ENCODE measurements at places on chromosomes 11 and 22.

DNA sequence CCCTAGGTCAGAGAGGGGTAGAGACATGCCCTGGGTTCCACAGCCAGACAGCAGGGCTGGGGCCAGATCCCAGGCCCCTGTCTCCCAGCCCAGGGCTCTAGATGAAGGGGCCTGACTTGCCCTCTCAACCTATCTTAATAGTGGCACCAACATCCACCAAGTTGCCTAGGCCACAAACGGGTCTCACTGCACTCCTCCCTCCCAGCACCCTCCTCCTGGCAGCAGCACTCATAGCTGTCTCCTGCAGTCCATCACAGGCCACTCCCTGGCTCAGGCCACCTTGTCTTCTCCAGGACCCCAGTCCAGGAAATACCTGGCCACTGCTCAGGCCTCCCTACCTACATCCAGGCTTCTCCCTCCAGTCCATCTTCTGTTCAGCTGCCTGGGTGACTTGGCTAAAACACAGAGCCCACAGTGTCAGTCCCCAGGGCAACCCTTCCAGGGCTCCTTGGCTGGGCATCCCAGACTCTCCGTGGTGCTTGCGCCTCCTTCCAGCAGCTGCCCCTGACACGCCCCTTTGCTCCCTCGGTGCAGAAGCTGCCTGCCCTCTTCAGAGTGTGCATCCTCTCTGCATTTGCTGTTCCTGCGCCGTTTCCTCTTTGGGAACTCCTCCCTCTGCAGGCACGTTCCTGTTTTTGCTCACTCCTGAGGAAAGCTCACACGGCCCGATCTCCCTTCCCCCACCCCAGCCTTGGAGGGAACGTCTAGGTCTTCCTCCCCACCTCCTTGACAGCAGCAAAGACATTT, 40.5 kb downstream of the LRRC32 start:
- H3K36me3 ChIP-seq, result no peaks in the 10 kb centered on the region
- DNase-seq, result peak; percentile 92
- peaks cover 22% of the 10 kb centered on the region for H3K4me1 ChIP-seq
- no peaks in the 10 kb centered on the region for H3K27me3 ChIP-seq
- peak overlapping the region; percentile 16 for H3K4me3 ChIP-seq

- DNase-seq, result no peak
- no peak overlapping the region for H3K4me3 ChIP-seq
- no peaks in the 10 kb centered on the region for H3K27me3 ChIP-seq
- H3K4me1 ChIP-seq, result no peaks in the 10 kb centered on the region
- no peaks in the 10 kb centered on the region for H3K36me3 ChIP-seq
These were observed 77.1 kb downstream of the LINC01488 start for GRCh38 chr11:69558519-69558941.

GRCh38 chr11:86632499-86633269, 39.7 kb downstream of the ME3 start:
- no peak for DNase-seq
- H3K36me3 ChIP-seq, result no peaks in the 10 kb centered on the region
- no peak overlapping the region for H3K4me3 ChIP-seq
- H3K4me1 ChIP-seq, result peaks cover 40% of the 10 kb centered on the region
- no peak overlapping the region for H3K27ac ChIP-seq

DNA sequence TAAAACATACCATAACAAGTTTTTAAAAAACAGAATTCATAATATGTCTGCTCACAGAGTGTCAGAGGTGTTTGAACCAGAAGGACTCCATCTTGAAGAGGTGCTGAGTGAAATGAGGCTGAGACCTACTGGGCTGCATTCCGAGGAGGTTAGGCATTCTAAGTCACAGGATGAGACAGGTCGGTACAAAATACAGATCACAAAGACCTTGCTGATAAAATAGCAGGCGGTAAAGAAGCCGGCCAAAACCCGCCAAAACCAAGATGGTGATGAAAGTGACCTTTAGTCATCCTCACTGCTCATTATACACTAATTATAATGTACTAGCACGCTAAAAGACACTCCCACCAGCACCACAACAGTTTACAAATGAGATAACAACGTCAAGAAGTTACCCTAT, 116.4 kb downstream of the ARHGAP32 start:
- H3K4me3 ChIP-seq, result no peak overlapping the region
- no peaks in the 10 kb centered on the region for H3K27me3 ChIP-seq
- H3K4me1 ChIP-seq, result no peaks in the 10 kb centered on the region
- DNase-seq, result no peak

GRCh38 chr11:107587306-107587979, 3.5 kb upstream of the ELMOD1 start:
- H3K4me3 ChIP-seq, result no peak overlapping the region
- H3K27me3 ChIP-seq, result no peaks in the 10 kb centered on the region
- H3K4me1 ChIP-seq, result peaks cover 18% of the 10 kb centered on the region
- H3K27ac ChIP-seq, result no peak overlapping the region
- no peaks in the 10 kb centered on the region for H3K36me3 ChIP-seq

DNA sequence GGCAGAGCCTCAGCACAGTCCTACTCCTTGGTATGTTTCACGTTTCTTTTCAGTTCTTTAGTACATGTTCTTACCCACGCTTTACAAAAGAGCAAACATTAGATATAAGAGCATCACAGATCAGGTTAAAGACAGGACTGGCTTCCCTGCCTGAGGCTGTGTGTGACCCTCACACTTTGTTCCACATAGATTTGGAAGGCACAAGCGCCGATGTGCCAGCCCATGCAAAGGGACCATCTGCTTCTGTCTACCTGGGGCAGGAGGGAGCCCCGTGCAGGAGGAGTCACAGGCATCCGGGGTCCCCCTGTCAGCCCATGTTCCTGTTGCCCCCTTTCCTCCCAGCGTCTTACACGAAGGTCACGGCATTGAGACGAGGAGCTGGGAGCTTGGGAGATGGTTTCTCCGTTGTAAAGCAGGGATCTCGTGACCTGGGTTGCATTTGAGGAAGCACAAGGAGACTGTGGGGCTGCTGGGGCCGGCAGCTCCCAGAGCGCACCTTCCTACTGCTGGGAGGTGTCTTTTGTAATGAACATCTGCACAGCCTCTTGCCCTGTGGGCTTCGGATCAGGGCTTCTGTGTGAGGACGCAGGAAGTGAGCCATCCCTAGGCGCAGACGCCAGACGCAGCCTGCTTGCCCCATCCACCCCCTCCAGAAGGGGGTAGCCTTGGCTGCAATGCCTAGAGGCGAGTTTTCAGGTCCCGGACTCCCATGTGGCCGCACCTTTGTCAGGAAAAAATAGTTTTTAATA, 72.6 kb downstream of the SCN3B start:
- no peaks in the 10 kb centered on the region for H3K36me3 ChIP-seq
- no peaks in the 10 kb centered on the region for H3K27me3 ChIP-seq
- H3K27ac ChIP-seq, result no peak overlapping the region
- no peak overlapping the region for H3K4me3 ChIP-seq
- peaks cover 9% of the 10 kb centered on the region for H3K4me1 ChIP-seq
- no peak for DNase-seq

DNA sequence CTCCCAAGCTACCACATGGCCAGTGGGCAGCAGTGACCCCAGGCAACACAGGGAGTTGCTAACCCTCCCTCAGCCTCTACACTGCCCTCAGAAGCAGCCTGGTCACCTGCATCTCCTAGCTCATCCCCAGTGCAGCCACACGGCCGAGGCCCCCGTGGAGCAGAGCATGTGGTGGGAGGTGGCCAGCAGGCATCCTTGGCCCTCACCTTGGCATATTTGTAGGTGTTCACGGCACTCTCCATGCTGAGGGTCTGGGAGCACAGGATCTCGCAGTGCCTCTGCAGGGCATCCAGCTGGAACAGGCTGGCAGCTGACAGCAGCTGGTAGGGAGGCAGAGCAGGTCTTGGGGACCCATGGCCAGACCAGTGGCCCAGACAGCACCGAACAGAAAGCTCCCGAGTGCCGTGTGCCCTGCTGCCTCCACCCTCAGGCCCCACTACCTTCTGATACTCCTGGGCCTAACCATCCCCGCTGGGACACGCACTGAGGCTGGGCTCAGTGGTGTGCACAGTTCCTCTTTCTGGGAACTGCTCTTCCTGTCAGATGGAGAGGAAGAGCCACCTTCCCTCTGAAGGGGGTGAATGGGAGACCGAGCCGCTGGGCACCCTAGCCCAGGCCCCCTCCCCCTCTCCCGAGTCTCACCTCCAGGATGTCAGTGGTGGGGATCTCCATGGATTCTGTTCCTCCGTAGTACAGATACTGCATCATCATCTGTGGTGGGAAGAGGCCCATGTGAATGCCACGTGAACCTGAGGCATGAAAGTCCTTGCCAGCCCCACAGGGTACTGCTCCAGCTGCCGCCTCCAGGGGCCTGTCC, 48.8 kb downstream of the NAT10 start:
- no peaks in the 10 kb centered on the region for H3K36me3 ChIP-seq
- H3K4me3 ChIP-seq, result no peak overlapping the region
- no peaks in the 10 kb centered on the region for H3K27me3 ChIP-seq
- H3K27ac ChIP-seq, result no peak overlapping the region
- no peak for DNase-seq

- no peak overlapping the region for H3K4me3 ChIP-seq
- H3K27ac ChIP-seq, result no peak overlapping the region
- H3K36me3 ChIP-seq, result no peaks in the 10 kb centered on the region
- no peaks in the 10 kb centered on the region for H3K4me1 ChIP-seq
- DNase-seq, result no peak
These were observed 47.0 kb upstream of the GNAZ start for GRCh38 chr22:23023294-23023693.

GRCh38 chr11:62560566-62561103, 13.1 kb downstream of the EEF1G start:
- no peak for DNase-seq
- H3K27me3 ChIP-seq, result no peaks in the 10 kb centered on the region
- no peak overlapping the region for H3K4me3 ChIP-seq
- H3K36me3 ChIP-seq, result no peaks in the 10 kb centered on the region
- H3K27ac ChIP-seq, result peak overlapping the region; percentile 98

DNA sequence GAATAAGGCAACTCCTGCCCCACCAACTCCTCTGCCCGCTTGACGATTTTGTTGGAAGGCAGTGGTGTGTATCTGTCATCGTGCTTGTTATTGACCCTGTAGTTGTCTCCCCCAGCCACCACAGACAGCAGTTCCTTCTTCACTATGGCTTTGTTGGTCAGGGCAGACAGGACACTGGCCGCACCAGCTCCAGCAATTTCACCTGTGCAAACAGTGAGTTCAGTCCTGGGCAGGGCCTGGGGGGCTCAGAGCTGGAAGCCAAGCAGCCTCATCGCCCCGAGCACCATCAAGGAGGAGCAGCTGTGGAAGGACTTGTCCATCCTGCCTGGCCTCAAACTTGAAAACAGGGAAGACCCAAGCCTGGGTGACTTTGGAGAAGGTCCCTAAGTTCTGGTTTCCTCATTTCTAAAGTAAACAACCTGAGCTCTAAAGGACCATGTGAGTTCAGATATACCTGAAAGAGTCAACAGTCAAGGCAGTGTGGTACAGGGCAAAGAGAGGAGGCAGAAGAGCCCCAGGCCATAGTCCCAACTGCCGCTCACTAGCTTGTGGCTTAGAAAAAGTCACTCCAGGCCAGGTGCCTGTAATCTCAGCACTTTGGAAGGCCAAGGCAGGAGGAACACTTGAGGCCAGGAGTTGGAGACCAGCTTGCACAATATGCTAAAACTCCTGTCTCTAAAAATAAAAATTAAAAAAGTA, 4.6 kb downstream of the PLAAT2 start:
- no peak overlapping the region for H3K27ac ChIP-seq
- H3K4me1 ChIP-seq, result peaks cover 7% of the 10 kb centered on the region

- no peak overlapping the region for H3K4me3 ChIP-seq
- peaks cover 21% of the 10 kb centered on the region for H3K4me1 ChIP-seq
- no peaks in the 10 kb centered on the region for H3K36me3 ChIP-seq
- H3K27ac ChIP-seq, result no peak overlapping the region
- H3K27me3 ChIP-seq, result no peaks in the 10 kb centered on the region
- no peak for DNase-seq
These were observed 222.3 kb upstream of the NARS2 start for GRCh38 chr11:78796956-78797355.

- H3K4me3 ChIP-seq, result no peak overlapping the region
- no peak overlapping the region for H3K27ac ChIP-seq
- H3K36me3 ChIP-seq, result no peaks in the 10 kb centered on the region
- no peaks in the 10 kb centered on the region for H3K4me1 ChIP-seq
- H3K27me3 ChIP-seq, result no peaks in the 10 kb centered on the region
- DNase-seq, result no peak
These were observed 30.1 kb downstream of the ANO1 start for GRCh38 chr11:70108250-70108649.

DNA sequence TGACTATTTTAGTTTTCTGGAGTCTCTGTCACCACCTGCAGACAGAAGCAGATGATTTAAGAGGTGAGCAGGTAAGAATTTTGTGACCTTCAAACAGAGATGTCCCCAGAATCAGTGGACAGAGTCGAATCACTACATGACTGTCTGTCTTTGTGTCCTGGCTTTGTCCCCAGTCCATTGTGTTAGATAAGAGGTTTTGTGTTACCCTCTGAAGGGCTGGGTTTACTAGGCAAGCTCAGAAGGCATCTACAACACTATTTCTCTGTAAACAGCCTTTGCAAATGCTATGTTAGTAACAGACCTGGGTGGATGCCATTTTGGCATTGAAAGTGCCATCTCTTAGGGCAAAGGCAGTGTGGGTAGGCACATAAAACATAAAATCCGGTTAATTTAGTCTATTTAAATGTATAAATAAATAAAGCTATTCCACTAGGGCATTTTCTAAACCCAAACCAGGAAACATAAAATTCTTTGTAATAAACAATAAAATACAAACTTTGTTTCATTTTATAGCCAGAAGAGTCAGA, 40.3 kb upstream of the CADM1 start:
- no peaks in the 10 kb centered on the region for H3K36me3 ChIP-seq
- H3K4me3 ChIP-seq, result no peak overlapping the region
- H3K27me3 ChIP-seq, result no peaks in the 10 kb centered on the region
- no peaks in the 10 kb centered on the region for H3K4me1 ChIP-seq
- H3K27ac ChIP-seq, result no peak overlapping the region

GRCh38 chr11:18495271-18495670, 31.5 kb downstream of the TSG101 start:
- no peak for DNase-seq
- H3K36me3 ChIP-seq, result no peaks in the 10 kb centered on the region
- H3K27me3 ChIP-seq, result no peaks in the 10 kb centered on the region
- no peak overlapping the region for H3K4me3 ChIP-seq
- H3K27ac ChIP-seq, result no peak overlapping the region

DNA sequence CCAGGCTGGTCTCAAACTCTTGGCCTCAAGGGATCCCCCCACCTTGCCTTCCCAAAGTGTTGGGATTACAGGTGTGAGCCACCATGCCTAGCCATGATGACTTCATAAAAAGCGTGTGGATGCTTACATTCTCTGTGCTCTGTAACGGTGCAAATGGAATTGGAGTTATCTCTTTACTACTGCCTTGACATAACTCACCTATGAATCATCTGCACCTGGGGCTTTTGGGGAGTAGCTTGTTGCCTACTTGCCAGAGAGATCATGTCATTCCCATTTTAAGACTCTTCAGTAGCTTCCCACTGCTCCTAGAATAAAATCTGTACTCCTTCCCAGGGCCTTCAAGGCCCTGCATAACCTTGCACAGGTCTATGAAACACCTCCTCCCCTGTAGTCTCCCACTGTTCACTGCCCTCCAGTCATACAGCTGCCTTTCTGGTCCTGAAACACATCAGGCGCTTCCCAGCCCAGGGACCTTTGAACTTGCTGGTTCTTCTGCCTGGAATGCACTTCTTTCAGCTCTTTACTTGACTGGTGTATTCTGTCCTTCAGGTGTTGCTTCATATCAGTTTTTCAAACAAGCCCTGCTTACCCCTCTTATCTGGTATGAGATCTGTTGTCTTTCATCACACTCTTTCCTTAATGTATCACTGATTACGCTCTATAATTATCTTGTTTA, 19.6 kb upstream of the MOGAT2 start:
- no peaks in the 10 kb centered on the region for H3K36me3 ChIP-seq
- no peaks in the 10 kb centered on the region for H3K27me3 ChIP-seq
- H3K27ac ChIP-seq, result no peak overlapping the region
- no peak overlapping the region for H3K4me3 ChIP-seq

GRCh38 chr11:67586568-67587250, 3.1 kb downstream of the GSTP1 start:
- no peak overlapping the region for H3K4me3 ChIP-seq
- no peak overlapping the region for H3K27ac ChIP-seq
- no peaks in the 10 kb centered on the region for H3K27me3 ChIP-seq
- no peak for DNase-seq
- peaks cover 29% of the 10 kb centered on the region for H3K36me3 ChIP-seq

Measured in vagina (tissue), 2 donors.